ENCODE measurements at places on chromosomes 1 and 21.

- DNase-seq, result no peak
Measured at GRCh38 chr1:236516929-236517704, 6.7 kb upstream of the LGALS8 start.

- no peak for DNase-seq
Measured at GRCh38 chr1:171802207-171802606, 20.7 kb downstream of the METTL13 start.

- DNase-seq, result no peak
Measured at GRCh38 chr1:55904541-55904940, 674.8 kb downstream of the PLPP3 start.

GRCh38 chr1:25765136-25765922 is 34.7 kb upstream of the SELENON start:
- DNase-seq, result no peak

DNA sequence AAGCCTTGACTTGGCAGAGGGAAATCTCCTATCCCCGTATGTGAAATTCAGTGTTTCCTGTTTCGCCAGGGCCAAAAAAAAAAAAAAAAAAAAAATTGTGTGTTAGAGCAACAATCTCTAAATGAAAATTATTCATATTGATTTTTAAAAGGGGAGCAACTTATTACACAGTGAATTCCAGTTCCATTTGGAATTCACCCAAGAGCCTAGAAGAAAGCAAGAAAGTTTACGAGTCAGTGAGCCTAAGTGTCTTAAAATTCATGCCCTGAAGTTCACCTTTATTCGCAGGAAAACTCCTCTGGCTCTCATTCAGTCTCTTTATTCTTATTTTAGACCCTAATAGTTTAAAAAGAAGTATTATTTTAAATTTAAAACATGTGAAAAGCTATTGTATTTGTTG is 42.1 kb upstream of the HUNK start:
- no peak for DNase-seq

GRCh38 chr21:17848228-17848627 is 29.1 kb upstream of the C21orf91 start:
- DNase-seq, result no peak

DNA sequence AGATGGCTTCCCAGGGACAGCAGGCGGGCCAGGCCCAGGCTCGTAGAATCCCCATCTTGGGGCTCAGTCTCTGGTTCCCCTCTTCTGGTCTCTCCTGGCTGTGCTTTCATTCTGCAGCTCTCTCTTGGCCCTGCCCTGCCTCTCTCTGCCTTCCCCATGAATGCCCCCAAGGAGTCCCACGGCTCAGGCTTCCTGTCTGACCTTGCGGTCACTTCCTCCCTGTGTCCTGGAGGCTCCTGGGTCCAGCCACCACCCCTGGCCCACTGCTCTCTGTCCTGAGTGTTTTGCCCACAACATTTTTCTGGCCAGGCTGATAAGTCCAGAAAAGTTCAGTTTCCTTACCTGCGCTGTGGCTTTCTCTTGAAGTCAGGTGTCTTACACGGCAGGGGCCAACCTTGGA is 29.1 kb downstream of the PIGP start:
- no peak for DNase-seq

DNA sequence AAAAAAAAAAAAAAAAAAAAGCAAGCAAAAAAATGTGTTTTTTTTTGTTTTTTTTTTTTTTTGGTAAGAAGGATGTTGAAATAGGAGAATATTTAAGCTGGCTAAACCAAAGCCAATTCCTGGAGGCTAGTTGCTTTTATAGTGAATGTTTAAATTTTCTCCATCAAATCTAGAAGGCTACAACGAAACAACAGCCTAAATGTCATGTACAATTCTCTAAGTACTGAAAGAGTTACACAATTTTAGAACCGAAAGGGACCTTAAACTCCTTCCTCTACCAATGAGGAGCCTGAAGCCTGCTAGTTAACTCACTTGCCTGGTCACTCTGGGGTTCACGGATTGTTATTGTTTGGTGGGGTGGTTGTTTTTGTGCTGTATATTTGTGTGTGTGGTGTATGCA is 3.5 kb downstream of the WLS start:
- no peak for DNase-seq

DNA sequence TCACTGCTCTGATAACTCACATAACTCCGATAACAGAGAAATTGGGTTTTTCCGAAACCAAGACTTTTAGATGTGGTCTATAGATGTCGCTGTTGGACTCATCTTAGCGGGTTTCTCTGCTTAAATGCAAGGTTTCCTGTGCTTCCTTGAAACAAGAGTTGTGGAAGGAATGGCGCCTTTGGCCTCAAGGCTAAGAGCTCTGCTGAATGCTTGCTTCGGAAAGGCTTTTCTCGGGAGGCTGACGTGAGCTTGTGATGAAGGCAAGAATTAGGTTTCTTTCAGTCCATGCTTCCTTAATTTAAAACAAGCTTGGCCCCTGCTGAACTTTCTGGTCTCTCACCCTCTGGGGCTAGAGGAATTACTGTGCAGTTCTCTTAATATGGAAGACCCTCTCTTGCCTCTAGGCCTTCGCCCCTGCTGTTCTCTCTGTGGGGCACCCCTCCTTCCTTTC is 113.5 kb downstream of the MAP3K21 start:
- DNase-seq, result no peak

DNA sequence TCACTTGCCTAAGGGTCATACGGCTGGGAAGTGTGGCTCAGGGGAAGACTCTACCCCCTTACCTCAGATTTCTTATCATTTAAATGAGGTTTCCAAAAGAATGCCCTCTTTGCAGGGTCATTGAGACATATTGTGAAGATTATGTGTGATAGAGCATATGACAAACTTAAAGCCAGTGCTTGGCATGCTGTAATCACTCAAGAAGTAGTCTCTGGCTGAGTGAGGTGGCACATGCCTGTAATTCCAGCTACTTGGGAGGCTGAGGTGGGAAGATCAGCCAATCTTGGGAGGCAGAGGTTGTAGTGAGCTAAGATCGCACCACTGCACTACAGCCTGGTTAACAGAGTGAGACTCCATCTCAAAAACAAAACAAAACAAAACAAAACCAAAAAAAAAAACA is 7.5 kb upstream of the LDLRAD2 start:
- DNase-seq, result no peak

DNA sequence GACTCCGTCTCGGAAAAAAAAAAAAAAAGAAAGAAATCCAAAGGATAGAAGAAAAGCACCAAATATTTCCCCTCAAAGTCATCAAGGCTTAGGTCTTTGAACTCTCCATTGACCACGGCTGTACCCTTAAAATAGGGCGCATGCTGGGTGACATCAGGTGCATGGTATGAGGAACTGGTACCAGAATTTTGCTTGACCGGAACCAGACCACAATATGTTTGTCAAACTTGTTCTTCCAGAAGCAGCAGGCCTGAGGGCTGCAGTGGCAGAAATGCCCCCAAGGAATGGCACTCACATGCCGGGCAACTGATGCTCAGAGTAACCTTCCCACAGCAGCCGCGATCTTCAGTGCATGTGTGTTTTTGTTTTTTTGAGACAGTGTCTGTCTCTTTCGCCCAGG is 21.0 kb downstream of the RCC1 start:
- DNase-seq, result no peak

- no peak for DNase-seq
Measured at GRCh38 chr1:22880174-22880601, 92.5 kb downstream of the LACTBL1 start.

- no peak for DNase-seq
Measured at GRCh38 chr1:91120421-91120820, 98.6 kb upstream of the ZNF644 start.

GRCh38 chr1:22917989-22918388 is 54.7 kb downstream of the LACTBL1 start:
- no peak for DNase-seq

- DNase-seq, result no peak
Measured at GRCh38 chr1:93779540-93780165, 98.0 kb upstream of the BCAR3 start.

DNA sequence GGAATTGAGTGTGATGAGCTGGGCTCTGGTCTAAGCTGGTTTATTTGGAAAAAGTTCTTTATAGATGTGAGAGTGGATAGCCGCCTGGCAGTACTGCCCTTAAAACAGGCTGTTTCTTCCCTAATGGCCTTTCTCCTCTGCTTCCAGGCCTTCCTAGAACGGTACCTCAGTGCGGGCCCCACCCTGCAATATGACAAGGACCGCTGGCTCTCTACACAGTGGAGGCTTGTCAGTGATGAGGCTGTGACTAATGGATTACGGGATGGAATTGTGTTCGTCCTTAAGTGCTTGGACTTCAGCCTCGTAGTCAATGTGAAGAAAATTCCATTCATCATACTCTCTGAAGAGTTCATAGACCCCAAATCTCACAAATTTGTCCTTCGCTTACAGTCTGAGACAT is 49.2 kb downstream of the VANGL1 start:
- no peak for DNase-seq

DNA sequence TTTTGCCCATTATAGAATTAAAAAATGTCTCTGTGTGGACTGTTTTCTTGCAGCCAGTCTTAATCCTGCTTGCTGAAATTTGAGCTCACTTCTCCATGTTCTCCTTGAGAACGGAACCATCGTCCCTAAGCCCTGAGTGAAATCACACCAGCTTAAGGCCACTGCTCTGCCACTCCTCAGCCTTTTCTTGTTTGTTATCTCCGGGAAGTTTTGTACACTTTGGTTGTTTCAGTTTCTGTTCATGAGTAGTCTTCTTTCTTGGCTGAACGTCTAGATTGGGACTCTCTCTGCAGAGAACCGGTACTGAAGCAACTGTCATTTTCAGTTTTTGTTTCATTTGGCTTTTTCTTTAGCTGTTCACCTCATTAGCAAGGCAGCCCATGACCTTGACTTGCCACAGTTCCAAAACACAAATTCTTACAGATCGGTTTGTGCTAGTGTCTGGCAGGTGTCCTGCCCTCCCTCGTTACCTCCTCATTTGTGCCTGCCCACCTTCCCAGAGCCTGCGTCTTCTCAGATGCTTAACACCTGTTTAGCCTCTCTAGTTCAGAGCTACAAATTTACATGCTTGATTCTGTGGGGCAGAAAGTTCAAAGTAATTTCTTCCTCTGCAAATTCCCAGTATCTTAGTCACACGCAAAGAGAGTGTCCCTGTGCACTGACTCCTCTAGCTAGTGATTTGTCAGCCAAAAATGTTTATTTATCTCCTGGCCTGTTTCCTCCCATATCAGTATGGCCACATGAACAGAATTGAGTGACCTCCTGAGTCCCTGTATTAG is 12.4 kb downstream of the PSEN2 start:
- DNase-seq, result no peak

DNA sequence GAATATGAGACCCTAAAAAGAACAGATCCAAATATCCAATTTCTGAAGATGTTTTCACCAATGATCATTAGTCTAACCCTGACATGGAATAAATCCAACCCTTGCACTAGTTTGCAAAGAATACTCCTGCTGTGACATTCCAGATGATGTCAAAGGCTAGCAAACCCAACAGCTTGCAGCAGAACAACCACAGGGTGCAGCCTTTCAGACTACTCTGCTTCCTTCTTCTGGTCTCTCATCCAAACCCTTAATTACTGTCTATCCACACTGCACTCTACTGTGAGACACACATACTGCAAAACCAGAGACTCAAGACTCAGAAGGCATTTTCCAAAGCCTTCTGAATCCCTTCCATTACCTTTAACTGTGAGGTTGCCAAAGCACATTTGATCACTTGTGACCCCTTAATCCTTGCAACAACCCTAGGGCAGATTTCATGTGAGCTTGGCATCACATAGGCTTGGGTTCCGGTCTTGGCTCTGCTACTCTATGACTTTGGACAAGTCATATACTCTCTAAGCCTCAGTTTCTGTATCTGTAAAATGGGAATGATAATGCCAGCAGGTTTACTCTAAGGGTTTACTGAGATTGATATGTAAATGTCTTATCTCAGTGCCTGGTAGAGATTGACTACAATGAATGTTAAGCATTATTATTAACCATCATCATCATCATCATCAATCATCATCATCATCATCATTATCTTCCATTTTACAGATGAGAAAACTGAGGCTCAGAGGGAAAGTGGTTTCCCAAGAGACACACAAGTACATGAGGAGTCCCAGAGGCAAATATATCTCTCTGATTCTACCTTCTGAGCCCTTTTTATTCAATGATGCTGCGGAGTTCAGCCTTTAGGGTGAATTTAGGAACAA is 94.5 kb downstream of the SYF2 start:
- DNase-seq, result no peak

DNA sequence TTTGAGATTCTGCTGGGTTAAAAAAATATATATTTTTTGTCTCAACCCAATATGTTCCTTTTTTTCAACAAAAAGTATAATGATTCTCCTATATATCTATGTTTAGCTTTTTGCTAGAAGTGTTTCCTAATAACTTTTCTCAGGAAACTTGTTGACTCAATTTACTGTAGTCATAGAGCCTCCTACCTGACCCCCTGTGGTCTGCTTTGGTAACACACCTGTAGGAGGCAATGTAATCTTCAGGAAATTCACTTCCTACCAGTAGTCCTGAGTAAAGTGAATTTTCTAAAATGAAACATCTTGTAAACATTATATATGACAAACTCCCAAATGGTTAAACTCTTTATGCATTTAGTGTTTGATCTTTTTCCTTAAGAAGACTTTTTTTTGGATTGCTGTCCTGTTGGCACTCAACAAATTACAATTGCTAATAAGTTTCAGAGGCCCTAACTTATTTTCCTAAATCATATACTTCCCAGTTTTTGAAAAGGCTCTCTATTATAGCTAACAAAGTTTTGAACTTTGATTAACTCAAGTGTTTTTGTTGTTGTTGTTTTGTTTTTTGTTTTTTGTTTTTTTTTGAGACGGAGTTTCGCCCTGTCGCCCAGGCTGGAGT is 118.3 kb downstream of the OLFML2B start:
- no peak for DNase-seq

DNA sequence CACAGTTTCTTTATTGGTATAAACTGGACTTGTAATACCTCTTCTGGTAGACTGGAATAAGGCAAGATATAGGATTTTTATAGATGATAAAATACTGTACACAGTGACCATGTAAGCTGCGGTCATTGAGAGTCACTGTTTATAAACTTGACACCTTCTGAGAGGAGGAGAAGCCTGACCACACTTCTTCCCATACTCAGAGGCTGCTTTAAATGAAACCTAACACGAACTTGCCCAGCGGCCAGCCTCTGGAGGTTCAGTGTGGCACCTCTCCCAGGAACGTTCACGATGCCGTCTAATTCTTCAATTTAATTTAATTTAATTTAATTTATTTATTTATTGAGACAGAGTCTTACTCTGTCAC is 22.5 kb downstream of the MTARC1 start:
- DNase-seq, result no peak

GRCh38 chr1:204923201-204923600 is 52.5 kb downstream of the NFASC start:
- no peak for DNase-seq

GRCh38 chr1:53073287-53073686 is 11.3 kb downstream of the PODN start:
- DNase-seq, result no peak

GRCh38 chr1:17594026-17594425 is 54.5 kb downstream of the ARHGEF10L start:
- no peak for DNase-seq

DNA sequence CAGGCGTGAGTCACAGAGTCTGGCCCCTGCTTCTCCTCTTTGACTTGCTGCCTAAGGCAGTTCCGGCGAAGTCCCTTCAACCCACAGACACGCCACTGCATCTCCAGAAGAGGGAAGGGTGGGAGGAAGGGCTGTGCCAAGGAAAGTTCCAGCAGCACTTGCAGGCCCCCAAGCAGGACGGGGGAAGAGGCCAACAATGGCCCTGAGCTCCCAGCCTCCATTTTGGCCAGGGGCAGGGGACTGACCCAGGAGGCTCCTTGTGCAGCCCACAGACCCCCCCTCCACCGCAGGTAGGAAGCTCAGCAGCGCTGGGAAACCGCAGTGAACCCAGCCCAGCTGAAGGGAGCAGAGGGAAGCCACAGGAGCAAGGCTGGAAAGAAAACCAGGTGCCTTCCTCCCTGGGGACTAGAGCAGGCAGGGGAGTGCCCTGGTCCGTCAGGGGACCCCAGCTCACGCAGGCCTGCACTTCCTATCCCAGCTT is 35.4 kb downstream of the ACOT7 start:
- no peak for DNase-seq

Data from stimulated activated CD8-positive, alpha-beta memory T cell treated with anti-CD3 and anti-CD28 coated beads, Interleukin-7, amount 100 ng/mL, for 4 hours (primary cell).